Right cardiac atrium (tissue), 5 donors: ENCODE measurements at places on chromosomes 12 and 14. TPM values are rescaled to one million over a fixed set of nuclear protein-coding genes. Genes with fewer than 3 reads are reported as not detected.

GRCh38 chr14:63878792-63879191 is 26.0 kb downstream of the SYNE2 start:
- no peak for DNase-seq

GRCh38 chr12:112514926-112515642 is 96.3 kb downstream of the PTPN11 start:
- DNase-seq, result no peak

GRCh38 chr14:80364274-80364673 is 153.0 kb upstream of the DIO2 start:
- DNase-seq, result no peak

DNA sequence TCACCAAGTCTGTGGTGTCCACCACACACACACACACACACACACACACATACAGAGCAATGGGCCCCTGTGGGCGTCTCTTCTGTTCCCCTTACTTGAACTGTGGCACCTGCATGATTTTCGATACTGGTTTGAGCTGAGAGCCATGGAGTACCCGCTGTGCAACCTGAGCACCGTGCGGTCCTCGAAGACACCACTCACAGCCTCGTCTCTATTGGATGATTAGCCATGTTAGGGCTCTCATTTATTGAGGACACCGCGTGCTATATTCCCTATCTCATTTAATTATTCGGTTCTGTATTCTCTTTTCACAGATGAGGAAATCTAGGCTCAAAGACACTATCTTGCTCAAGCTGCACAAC is 623 bp upstream of the C14orf132 start:
- DNase-seq, result no peak

DNA sequence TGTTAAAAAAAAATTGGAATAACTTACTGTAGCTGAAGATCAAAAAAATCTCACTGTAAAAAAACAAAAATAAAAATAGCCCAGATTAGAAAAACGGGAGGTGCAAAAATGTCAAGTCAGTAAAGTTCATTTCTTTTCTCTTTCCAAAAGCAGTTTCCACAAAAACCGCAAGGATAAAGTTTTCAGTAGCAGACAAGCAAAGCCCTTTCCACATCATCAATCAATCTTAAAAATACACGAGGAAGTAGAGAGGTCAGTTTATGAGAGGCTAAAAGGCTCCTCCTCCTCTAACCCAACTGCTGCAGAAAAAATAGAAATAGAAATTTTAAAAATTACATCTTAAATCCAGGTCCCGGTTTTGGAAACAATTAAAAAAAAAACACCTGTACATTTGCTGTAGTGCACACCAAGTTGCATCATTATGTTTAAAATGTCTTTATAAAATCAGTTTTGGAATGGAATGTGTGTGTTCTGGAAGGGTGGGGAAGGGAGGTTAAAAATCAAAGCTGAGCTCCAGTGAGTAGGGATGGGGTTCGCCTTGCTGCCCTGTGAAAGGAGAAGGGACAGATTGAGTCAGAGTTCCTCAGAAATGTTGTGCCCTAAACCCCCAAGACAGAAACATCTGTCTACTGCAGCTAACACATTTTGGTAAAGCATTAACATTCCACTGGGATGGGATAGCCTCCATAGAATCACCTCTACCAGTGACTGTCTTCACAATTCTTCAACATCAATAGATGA is 5.8 kb downstream of the HNRNPC start:
- no peak for DNase-seq

ADAMTS20 gene
- not detected for total RNA-seq
